ENCODE measurements at places on chromosomes 6 and 20. TPM values are rescaled to one million over a fixed set of nuclear protein-coding genes. Genes with fewer than 3 reads are reported as not detected.

COL11A2 gene
- 0.61 TPM for polyA plus RNA-seq

HLA-DMA gene
- polyA plus RNA-seq: 7.1 TPM

GSTA2 gene
- polyA plus RNA-seq: not detected

DNMT3B gene
- polyA plus RNA-seq: 0.14 TPM

NECAB3 gene
- 72.0 TPM for polyA plus RNA-seq

SLA2 gene
- 0.06 TPM for polyA plus RNA-seq

WFDC12 gene
- polyA plus RNA-seq: not detected

GSTA3 gene
- not detected for polyA plus RNA-seq

KDM1B gene
- 33.4 TPM for polyA plus RNA-seq

CRIP3 gene
- 0.15 TPM for polyA plus RNA-seq

CD93 gene
- polyA plus RNA-seq: 15.5 TPM

MOG gene
- polyA plus RNA-seq: not detected

MUC22 gene
- 0.38 TPM for polyA plus RNA-seq

TRAM2 gene
- 2.1 TPM for polyA plus RNA-seq

ULBP1 gene
- 0.03 TPM for polyA plus RNA-seq

DNAH8 gene
- polyA plus RNA-seq: not detected

TPBG gene
- polyA plus RNA-seq: 0.77 TPM

ADISSP gene
- 15.4 TPM for polyA plus RNA-seq

MAS1L gene
- polyA plus RNA-seq: not detected

PRRT1 gene
- polyA plus RNA-seq: 0.22 TPM

SGK2 gene
- 0.04 TPM for polyA plus RNA-seq

RXRB gene
- polyA plus RNA-seq: 45.9 TPM

LPA gene
- polyA plus RNA-seq: not detected

FAM162B gene
- polyA plus RNA-seq: 3.7 TPM

PGBD1 gene
- 0.79 TPM for polyA plus RNA-seq

MUC21 gene
- polyA plus RNA-seq: 0.07 TPM

MAK gene
- 0.01 TPM for polyA plus RNA-seq

RPS6KA2 gene
- polyA plus RNA-seq: 8.0 TPM

TCF21 gene
- polyA plus RNA-seq: 0.04 TPM
